ENCODE measurements at places on chromosomes 6 and 20.

GRCh38 chr20:6651016-6651415 is 116.5 kb upstream of the BMP2 start:
- no peak for DNase-seq

- no peak for DNase-seq
Measured at GRCh38 chr20:54335299-54335698, 127.4 kb downstream of the PFDN4 start.

- DNase-seq = no peak
Measured at GRCh38 chr6:116764961-116765841, at the start of gene FAM162B. Gene FAM162B, minus strand, starts transcription at chr6:116765719. Its CDS starts 143 bp downstream, at chr6:116765576.

- no peak for DNase-seq
Measured at GRCh38 chr6:99013145-99013544, 65.4 kb upstream of the FBXL4 start.

DNA sequence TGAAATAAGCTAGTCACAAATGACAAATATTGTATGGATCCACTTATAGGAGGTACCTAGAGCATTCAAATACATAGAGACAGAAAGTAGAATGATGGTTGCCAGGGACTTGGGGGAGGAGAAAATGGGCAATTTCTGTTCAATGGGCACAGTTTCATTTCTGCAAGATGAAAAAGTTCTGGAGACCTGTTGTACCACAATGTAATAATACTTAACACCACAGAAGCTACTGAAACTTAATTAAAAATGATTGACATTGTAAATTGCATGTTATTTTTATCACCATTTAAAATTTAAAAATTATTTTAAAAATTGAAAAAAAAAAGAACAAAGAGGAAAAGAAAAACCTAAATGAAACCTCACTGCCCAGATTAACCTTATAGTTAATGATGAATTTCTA is 67.4 kb downstream of the NHLRC1 start:
- DNase-seq = no peak

DNA sequence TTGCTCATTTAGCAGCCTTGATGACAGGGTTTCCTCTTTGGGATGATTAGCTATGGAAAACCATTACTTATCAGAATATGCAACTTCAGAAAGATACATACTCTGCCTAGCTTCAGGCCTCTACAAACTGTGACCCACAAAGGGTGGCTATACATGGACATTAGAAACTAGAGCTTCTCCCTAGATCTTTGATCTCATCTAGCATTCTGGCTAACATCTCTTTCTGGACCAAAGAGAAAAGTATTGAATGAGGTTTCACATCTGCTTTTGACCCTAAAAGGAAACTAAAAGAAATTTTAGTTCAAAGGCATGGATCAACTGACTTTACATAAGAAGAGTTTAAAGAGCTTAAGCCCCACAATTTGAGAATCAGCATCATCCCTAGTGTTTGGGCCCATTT is 12.4 kb upstream of the HMGN3 start:
- no peak for DNase-seq

DNA sequence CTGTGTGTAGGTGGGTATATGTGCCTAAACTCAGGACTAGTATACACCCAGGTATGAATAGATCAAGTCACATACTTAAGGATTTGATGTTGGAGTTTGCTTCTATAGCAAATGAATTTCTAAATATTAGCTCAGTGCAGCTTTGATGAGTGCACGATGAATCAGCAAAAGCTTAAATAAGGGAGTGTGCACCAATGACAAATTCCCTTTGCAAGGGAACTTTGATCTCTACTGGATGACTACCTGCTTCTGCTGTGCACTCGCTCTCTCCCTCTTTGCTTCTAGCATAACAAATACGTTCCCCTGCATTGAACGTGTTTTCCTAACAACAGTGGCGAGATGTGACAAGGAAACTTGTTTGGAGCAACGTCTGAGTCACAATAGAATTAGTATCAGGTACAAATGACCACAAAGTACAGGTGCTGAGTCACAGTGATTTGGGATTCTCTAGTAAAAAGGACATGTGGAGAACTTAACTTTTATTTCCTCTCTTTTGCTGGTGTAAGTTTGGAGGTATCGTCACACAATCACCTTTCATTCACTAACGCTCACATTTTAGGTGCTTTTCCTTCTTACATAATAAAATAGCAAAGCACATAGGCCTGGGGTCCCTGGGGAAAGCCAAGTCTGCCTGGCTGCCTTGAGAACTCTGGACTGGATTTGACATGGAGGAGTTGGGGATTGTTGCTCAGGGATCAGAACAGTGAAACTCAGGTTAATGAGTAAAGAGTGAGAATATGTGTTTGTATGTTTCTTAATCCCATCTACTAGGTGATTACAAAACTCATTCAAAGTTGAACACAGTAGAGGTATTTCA is 49.7 kb downstream of the KLHL31 start:
- DNase-seq = no peak

DNA sequence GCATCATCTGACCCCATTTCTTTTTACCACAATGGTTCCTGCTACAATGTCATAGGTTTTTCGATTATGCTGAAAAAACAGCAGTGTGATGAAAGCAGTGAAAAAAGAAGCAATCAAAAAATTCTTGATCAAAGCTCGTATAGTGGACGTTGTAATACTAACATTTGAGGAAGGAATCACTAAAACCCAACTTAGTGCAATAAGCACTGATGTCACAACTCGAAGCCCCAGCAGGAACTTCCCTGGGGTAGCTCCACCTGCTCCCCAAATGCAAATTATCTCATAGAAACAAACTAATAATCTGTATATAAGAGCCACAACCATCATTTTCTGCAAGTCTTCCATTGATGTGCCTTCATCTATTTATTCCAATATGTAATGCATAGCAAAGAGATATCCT is 285.6 kb upstream of the SGK1 start:
- no peak for DNase-seq

DNA sequence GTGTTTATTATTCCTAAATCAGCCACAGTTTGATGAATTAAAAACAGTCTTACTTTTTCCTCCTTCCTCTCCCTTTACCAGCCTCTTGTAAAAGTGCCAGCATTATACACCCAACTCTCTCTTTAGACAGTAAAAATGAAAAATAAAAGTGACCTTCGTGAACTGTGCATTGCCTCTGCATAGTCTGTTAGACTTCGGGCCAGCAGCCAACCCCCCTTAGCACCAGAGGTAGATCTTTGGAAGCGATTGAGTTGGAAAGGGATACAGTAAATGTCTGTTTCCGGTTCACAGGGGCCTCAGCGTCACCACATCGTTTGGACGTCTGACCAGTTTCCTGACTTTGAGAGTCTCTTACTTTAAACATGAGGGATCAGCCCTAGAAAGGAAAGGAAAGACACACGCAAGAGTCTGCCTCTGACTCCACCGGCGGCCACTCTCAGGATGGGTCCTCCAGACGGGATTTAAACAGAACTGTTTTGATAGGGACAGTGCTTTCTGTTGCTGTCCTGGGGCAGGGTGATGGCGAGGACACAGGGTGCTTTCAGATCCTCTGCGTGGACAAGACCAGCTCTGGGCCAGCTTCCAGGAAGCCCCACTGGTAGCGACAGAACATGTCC is 206.6 kb upstream of the PREP start:
- no peak for DNase-seq

DNA sequence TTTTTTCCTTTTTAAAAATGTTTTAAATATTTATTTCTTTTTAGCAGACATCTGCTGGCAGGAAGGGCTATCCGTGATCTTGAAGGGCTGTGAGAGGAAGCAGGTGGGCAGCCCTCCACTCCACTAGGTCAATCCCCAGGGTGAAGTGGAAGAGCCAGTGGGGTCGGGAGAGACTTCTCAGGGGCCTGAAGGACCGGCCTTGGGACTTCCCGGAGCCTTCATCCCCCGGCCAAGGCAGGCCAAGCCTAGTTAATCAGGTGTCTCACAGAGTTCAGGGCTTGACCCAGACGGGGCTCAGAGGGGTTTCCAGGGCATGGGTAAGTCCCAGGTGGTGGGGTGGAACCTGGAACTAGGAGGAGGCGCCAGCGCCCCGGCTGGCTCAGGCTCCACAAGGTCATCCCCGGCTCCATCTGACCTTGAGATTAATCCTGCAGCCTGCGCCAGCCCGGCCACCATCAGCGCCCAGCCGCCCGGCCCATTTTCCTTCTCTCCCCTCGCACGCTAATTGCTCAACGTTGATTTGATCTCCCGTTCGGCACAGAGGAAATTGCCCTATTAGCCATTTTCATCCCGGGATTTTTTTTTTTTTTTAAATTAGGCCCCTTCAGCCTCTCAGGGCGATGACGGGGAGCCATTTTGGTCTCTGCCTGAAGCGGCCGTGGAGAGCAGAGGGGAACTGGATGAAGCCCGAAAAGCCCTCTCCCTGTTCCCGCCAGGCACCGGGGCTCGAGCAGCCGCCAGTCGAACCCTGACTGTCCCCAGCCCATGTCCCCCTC is 44.4 kb downstream of the MDFI start:
- no peak for DNase-seq

DNA sequence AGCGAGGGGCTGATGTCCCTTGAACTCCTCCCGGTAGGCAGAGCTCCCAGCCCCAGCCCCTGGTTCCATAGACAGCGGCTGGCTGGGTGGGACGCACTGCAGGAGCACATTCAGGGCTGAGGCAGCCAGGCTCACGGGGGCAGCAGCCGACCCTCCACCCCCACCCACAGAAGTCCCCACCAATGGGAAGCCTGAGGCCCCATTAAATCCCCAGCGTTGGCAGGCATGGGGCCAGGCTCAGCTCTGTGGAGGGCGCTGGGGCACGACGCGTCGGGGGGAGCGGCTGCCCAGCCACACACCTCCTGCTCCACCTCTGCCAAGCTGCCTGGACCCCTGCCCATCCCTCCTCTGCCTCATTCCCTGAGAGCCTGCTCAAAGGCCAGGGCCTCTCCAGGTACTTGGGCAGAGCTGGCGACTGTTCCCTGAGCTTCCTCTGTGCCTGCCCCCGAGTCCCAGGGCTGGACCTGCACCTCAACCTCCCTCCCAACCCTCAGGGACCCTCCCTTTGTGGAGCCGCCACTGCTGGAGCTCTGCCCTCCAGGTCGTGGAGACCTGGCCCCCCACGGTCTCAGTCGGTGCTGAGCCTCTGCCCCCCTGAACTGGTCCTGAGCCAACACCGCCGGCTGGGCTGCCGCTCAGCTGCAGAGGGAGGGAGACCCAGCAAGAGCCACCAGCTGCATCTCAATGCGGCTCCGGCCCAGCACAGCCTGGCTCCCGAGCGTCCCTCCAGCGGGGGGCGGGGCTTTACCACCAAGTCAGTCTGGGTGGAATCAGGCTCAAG is 9.1 kb downstream of the CHRNA4 start:
- DNase-seq = no peak

DNA sequence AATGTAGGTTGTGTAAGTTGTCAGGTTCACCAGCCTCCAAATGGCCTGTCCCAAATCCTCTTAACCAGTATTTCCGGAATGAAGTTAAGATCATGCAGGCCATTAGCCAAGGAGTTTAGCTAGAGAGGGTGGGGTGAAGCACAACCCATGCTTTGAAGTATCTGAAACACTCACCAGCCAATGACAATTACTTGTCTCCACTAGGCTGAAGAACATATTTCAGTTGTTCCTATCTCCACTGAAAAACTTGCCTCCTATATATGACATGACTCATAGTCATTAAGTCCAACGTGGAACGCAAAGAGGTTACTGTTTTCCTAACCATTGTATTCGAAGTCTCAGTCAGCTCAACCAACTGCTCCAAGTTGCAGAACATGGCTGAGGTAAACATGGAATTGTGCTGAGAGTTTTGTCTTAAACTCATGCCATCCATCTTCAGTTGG is 37.4 kb upstream of the TNFAIP3 start:
- no peak for DNase-seq

DNA sequence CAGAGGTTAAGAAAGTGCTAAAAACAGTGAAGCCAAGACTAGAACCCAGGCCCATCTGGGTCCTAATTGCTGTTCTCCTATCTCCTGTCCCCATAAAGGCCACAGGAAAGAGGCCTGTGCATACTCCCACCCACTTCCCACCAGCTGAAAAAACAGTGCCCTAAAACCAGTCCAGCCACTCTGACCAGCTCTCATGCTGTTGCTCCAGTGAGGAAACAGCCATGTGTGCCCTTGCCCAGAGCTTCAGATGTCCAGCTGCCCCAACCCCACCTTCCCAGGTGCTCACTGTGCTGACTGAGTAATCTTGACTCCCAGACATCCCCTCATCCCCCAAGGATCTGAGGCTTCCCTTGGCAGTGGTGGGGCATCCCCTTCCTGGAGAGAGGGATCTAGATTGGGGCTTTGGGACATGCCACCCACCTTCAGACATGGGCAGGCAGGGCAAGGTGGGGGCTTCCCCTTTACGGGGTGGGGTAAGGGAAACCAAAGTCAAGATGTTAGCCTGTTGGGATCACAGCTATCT is 28.7 kb downstream of the KCNK5 start:
- no peak for DNase-seq

GRCh38 chr20:31967830-31968249 is at the start of gene XKR7:
Gene XKR7, plus strand, starts transcription at chr20:31968151. Its CDS starts 25 bp downstream, at chr20:31968176.
- DNase-seq = no peak

GRCh38 chr20:539848-540247 is 3.7 kb downstream of the CSNK2A1 start:
- no peak for DNase-seq

DNA sequence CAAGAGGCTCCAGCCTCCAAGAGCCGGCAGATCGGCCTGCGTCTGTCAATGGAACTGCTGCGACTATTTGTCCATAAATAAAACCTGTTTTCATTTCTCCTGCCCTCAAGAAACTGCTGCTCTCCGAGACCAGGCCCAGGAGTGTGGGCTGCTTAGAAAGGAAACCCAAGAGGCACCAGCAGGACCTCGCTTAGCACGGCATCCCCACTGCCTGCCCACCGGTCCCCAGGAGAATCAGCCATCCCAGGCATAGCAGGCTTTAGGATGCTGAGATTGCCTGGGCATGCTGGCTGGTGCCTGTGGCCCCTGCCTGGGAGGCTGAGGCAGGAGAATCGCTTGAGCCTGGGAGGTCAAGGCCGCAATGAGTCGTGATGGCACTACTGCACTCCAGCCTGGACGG is 17.6 kb downstream of the NTSR1 start:
- no peak for DNase-seq

DNA sequence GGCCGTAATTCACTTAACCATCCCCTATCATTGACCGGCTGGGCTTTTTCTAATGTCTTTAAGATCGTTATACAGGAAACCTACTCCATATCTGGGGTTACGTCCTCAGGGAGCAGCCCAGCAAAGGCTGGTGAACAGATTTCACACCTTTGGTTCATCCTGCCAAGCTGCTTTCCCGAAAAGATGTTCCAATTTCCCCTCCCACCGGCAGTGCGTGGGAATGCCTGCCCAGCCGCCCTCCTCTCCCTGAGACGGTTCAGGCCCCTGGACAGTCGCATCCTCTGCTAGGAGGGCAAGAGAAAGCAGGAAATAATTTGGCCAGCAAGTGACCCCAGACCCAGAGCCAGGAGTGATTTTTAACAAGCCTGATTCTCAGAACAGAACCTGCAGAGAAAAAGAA is 16.3 kb downstream of the SIRPA start:
- DNase-seq = no peak
